ENCODE measurements at places on chromosomes 2 and 18.

DNA sequence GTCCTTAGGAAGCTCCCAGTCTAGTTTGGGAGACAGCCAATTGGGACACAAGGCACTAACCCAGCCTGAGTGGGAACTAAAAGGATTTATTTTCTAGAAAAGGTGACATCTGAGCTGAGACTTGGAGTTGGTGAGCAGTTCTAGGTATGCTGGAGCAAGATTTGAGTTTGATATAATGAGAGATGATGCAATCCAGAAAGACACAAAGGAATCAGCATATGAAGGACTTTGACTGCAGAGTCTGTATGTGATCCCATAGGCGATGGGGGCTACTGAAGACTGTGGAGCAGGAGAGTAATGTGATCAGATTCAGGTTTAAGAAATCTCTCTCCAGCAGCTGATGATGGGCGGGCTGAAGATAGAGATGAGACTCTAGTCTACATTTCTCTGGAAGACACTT, 135.1 kb upstream of the MYCN start:
- H3K4me1 ChIP-seq = no peaks in the 10 kb centered on the region
- H3K36me3 ChIP-seq = no peaks in the 10 kb centered on the region
- no peak for DNase-seq
- H3K27ac ChIP-seq = no peak overlapping the region
- H3K4me3 ChIP-seq = no peak overlapping the region

- H3K36me3 ChIP-seq = no peaks in the 10 kb centered on the region
- no peak overlapping the region for H3K27ac ChIP-seq
- H3K4me3 ChIP-seq = no peak overlapping the region
- no peak for DNase-seq
These were observed 73.9 kb upstream of the LPIN2 start for GRCh38 chr18:3086871-3087270.

DNA sequence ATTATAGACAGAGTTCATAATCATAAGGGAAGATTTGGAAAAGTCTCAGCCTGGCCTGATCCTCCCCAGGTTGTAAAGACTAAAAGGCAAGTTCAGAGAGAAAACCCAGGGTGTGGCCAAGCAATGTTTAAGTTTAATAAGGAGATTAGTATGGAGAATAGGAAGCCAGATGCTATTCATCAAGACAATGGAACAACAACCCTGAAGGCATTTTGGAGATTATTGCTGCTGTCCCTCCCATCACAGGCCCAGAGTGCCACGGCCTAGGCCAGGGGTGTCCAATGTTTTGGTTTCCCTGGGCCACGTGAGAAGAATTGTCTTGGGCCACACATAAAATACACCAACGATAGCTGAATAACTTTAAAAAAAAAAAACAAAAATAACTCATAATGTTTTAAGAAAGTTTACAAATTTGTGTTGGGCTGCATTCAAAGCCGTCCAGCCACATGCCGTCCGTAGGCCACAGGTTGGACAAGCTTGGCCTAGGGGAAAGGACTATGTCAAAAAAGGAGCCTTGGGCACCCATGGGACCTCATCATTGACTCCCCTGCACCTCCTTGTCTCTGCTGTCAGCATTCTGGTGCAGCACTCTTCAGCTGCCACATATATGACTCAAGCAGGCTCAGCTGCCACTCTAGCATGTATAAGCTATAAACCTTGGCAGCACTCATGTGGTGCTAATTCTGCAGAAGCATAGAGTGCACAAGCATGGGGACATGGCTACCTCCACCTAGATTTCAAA, 20.8 kb downstream of the DPP4 start:
- DNase-seq = no peak
- H3K4me3 ChIP-seq = no peak overlapping the region
- H3K27ac ChIP-seq = peak overlapping the region; percentile 3

- no peak for DNase-seq
- H3K4me3 ChIP-seq = no peak overlapping the region
- peaks cover 23% of the 10 kb centered on the region for H3K36me3 ChIP-seq
- peaks cover 5% of the 10 kb centered on the region for H3K4me1 ChIP-seq
These were observed 58.2 kb downstream of the KLF7 start for GRCh38 chr2:207107551-207107950.

DNA sequence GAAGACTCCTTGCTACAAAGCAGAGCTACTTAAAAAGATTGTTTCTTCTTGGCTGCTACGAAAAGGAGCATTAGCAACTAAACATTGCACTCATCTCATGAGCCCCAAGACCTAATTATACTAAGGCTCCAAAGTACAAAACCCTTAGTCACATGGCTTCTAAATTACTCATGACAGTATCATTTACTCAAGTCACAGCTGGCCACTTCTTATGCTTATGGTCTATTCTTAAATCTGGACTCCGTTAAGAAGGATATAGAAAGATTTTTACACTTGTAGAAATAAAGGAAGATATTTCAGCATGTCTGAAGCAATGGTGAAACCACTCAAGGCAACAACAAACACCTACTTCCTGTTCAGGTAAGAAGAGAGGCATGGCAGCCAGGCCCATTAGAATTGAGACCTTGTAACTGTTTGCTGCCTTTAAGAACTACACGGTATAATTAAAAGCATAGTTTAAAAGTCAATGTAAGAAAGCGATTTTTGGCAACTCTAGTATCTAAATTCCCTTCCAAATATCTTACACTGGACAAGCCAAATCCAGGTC, 12.7 kb downstream of the ANKRD44 start:
- H3K36me3 ChIP-seq = peaks cover 54% of the 10 kb centered on the region
- no peaks in the 10 kb centered on the region for H3K27me3 ChIP-seq
- H3K27ac ChIP-seq = peak overlapping the region; percentile 90
- H3K4me1 ChIP-seq = peaks cover 83% of the 10 kb centered on the region
